SK-MEL-5 (cell line): ENCODE measurements at places on chromosomes 1 and 21.

DNA sequence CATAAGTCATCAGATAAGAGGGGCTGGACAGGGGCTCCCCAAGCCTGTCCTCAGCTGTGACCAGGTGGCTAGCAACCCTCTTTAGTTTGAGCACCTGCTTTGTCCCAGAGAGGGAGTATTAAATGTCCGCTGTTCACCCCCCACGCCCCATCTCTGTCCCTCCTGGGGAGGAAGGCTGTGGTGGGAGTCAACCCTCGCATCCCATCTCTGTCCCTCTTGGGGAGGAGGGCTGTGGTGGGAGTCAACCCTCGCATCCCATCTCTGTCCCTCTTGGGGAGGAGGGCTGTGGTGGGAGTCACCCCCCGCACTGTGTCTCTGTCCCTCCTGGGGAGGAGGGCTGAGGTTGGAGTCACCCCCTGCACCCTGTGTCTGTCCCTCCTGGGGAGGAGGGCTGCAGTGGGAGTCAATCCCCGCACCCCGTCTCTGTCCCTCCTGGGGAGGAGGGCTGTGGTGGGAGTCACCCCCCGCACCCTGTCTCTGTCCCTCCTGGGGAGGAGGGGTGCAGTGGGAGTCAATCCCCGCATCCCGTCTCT, 72.6 kb upstream of the ABCG1 start:
- no peak for DNase-seq

DNA sequence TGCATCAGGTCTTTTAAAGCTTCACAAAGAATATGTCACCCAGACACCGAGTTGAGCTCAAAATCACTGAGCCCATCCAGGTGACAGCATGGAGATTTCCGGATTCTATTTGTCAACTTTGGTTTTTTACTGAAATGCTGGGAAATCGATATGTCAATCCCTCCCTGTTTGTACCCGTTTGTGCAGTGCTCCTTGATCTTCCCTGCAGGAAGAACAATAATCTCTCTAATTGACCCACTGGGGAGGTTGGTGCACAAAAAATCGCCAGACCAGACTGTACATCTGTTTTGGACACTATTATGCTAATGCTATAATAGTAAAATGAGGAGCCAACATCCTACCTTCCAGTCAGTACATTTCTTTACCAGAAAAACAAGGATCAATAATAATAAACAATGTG, 1.8 kb downstream of the BARHL2 start:
- no peak for DNase-seq

DNA sequence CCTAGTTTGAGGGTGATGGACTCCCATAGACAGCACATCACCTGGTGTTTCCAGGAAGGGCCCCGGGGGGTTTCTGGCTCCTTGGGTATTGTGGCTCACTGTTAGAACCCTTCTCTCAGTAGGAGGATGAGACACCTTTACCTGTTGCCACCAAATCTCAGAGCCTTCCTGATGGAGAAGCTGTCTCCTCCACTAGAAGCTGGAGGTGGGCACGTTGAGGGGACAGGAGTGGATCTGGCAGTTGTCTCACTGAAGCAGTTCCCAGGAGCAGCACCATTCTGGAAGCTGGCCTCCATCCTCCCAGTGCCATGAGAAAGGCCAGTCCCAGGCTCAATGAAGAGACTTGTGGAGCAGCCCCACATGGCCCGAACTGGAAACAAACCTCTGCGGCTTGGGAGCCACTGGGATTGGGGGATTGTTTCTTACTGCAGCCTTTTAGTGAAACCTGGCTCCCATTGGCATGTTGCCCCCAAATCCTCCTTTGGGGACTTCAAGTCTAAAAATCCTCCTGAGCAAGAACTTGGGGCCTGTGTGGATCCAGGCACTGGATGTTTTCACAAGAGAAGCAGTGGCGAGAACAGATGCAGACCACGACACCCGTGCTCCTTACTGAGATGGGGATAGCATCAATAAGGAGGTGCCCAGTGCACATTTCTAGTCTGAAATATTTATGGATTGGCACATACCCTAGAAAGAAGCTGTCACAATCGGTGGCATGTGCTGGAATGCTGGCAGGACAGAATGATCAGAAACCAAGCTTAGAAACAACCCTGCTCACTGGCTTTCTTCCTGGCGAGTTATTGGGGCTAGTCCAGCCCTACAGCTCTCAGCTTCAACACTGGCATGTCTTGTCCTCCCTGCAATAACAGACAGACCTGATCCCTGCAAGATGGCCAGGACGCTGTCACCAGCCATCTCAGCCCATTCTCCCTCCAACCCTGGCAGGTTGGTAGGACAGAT, 223.7 kb upstream of the AJAP1 start:
- no peak for DNase-seq

DNA sequence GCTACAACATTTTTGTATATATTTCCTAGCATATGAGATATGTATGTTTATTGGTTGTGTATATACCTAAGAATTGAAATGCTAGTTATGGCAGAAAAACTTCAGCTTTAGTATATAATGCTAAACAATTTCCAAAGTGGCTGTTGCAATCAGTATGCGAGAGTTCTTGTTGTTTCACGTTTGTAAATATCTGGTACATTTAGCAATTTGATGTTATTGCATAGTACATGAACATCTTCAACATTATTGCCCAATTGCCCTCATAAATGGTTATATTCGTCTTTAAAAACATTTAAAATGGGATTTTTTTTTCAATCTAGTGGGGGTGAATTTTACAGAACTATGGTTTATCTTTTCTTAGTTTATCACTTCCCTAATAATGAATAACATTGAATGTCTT, 86.2 kb upstream of the HP1BP3 start:
- DNase-seq, result no peak

GRCh38 chr1:44587796-44588460, 86.4 kb downstream of the TMEM53 start:
- no peak for DNase-seq

- no peak for DNase-seq
These were observed 844.1 kb downstream of the LTN1 start for GRCh38 chr21:28148400-28149064.

- peak; percentile 74 for DNase-seq
These were observed 28.9 kb downstream of the ITLN2 start for GRCh38 chr1:160925652-160926244.
